ENCODE measurements at places on chromosomes 2 and 18.

DNA sequence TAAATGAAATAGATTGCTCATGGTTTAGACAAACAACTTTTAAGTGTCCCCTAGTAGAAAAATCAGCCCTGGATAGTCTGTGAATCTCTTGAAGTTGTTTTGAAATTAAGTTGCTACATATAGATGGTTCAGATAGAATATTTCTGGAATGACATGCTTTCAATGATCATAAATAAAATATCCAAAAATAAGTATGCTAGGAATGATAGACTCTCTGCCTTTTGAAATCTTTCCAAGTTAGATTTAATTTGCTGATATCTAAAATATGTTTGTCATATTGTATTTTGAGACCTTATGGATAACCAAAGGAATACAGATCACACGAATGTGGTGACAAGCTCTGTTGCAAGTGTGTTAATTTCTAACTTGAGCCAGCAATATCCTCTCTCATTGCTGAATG is 488.7 kb downstream of the THSD7B start:
- H3K4me3 ChIP-seq = no peak overlapping the region
- DNase-seq = no peak
- no peak overlapping the region for H3K27ac ChIP-seq

DNA sequence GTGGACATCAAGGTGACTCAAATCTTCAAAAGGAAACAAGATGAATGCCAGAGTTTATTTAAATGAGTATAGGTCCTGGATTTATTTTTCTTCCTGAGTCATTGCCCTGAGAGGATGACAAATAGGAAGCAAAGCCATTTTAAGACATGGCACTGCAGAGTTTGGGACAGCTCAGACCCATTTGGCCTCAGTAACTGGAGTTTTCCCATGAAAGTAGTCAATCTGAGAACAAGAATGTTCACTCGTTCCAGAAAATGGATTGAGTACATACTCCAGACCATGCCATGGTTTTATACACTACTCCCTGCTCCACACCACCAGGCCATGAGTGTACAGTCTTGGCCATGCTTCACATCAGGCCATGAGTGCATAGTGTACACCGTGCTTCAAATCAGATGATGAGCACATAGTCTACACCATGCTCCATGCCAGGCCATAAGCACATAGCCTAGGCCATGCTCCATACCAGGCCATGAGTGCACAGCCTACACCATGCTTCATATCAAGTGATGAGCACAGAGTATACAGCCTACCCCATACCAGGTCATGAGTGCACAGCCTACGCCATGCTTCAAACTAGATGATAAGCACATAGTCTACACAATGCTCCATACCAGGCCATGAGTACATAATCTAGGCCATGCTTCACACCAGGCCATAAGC is 202.4 kb downstream of the FBXO15 start:
- H3K4me3 ChIP-seq = no peak overlapping the region
- no peak overlapping the region for H3K27ac ChIP-seq
- no peaks in the 10 kb centered on the region for H3K4me1 ChIP-seq
- H3K36me3 ChIP-seq = no peaks in the 10 kb centered on the region
- H3K27me3 ChIP-seq = no peaks in the 10 kb centered on the region

DNA sequence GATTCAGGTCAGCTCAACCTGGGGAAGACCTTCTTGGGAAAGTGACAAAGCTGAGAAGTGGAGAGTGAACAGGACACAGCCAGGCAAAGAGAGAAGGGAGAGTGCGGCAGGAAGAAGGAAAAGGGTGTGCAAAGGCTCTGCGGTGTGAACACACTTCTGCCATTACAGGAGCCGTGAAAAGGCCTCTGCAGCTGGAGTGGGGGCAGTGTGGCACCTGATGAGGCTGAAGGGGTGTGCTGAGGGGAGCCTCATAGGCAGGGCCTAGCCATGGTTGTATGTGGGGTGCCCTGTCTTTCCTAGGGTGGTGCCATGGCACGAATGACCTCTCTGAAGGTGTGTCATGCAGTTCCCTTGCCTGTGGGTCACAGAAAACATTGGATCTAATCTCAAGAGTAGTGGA is 347.6 kb downstream of the CYRIA start:
- DNase-seq = no peak
- no peak overlapping the region for H3K4me3 ChIP-seq
- no peak overlapping the region for H3K27ac ChIP-seq
- H3K36me3 ChIP-seq = no peaks in the 10 kb centered on the region
- no peaks in the 10 kb centered on the region for H3K4me1 ChIP-seq

DNA sequence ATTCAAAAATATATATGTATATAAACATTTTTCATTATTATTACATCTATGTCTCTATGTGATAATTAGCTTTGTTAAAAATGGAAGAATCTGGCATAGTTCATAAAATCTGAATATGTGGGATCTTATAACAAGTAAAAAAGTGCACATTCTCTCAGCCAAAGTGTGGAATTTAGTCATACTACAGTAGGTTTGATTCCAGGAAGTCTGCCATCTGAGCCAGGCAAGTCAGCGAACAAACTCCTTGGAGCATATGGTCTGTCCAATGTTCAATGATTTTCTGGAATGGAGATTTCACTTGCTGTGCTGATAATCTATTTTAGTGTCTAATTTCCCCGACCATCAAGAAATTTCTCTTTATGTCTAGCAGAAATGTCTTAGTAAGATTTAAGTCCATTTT is 1033.2 kb upstream of the NXPH2 start:
- DNase-seq = no peak
- H3K36me3 ChIP-seq = no peaks in the 10 kb centered on the region
- H3K27ac ChIP-seq = no peak overlapping the region
- H3K4me3 ChIP-seq = no peak overlapping the region

DNA sequence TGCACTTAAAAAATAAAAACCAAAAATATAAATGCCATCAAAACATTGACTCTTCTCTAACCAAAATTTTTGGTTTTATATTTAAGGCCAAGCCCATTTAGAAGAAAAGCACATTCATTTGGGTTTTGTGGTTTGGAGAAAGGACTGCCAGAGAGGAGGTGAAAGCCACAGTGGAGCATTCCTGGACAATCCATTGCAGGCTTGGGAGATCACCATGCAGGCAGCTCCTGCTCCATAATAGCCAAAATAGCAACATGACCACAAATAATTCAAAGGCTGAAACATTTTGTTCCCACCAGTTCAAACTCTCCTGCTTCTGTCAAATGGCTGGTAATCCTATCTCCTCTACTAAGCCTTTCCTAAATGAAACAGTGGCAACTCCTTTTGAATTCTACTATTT is 73.5 kb downstream of the GALNT3 start:
- H3K4me1 ChIP-seq = no peaks in the 10 kb centered on the region
- H3K4me3 ChIP-seq = no peak overlapping the region
- no peaks in the 10 kb centered on the region for H3K27me3 ChIP-seq

- no peak overlapping the region for H3K4me3 ChIP-seq
- H3K27me3 ChIP-seq = no peaks in the 10 kb centered on the region
- H3K36me3 ChIP-seq = peaks cover 42% of the 10 kb centered on the region
- H3K4me1 ChIP-seq = peaks cover 46% of the 10 kb centered on the region
- no peak for DNase-seq
Observed at GRCh38 chr18:77113361-77114151, 19.0 kb downstream of the MBP start.

GRCh38 chr2:150977296-150977695 is 284.4 kb downstream of the RBM43 start:
- no peaks in the 10 kb centered on the region for H3K27me3 ChIP-seq
- H3K4me1 ChIP-seq = no peaks in the 10 kb centered on the region
- no peak for DNase-seq
- H3K27ac ChIP-seq = no peak overlapping the region
- H3K4me3 ChIP-seq = no peak overlapping the region

- no peak overlapping the region for H3K4me3 ChIP-seq
- H3K27me3 ChIP-seq = no peaks in the 10 kb centered on the region
- H3K27ac ChIP-seq = no peak overlapping the region
- peaks cover 1% of the 10 kb centered on the region for H3K4me1 ChIP-seq
- DNase-seq = no peak
- H3K36me3 ChIP-seq = no peaks in the 10 kb centered on the region
Observed at GRCh38 chr2:46557788-46558187, 78.4 kb downstream of the TMEM247 start.

GRCh38 chr18:73717570-73717969 is 430.1 kb downstream of the FBXO15 start:
- H3K4me1 ChIP-seq = no peaks in the 10 kb centered on the region
- no peaks in the 10 kb centered on the region for H3K36me3 ChIP-seq
- no peak overlapping the region for H3K4me3 ChIP-seq
- no peak overlapping the region for H3K27ac ChIP-seq
- no peaks in the 10 kb centered on the region for H3K27me3 ChIP-seq
